ENCODE measurements at places on chromosomes 6 and 20. TPM values are rescaled to one million over a fixed set of nuclear protein-coding genes. Genes with fewer than 3 reads are reported as not detected.

- no peak for DNase-seq
- no peak overlapping the region for H3K27ac ChIP-seq
- H3K36me3 ChIP-seq = no peaks in the 10 kb centered on the region
- H3K4me3 ChIP-seq = no peak overlapping the region
- H3K27me3 ChIP-seq = peaks cover 72% of the 10 kb centered on the region
Observed at GRCh38 chr20:63176034-63176426, 39.9 kb downstream of the YTHDF1 start.

DNA sequence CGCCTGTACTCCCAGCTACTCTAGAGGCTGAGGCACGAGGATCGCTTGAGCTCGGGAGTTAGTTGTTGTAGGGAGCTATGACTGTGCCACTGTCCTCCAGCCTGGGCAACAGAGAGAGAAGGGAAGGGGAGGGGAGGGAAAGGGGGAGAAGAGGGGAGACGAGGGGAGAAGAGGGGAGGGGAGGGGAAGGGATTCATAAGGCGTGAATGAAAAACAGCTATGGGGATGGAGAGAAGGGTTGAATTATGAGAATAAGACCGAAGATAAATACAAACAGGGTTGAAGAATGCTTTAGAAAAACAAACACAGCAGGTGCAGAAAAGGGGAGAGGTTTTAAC is 106.0 kb downstream of the TRIM27 start:
- peaks cover 33% of the 10 kb centered on the region for H3K27me3 ChIP-seq
- peaks cover 6% of the 10 kb centered on the region for H3K4me1 ChIP-seq
- no peak for DNase-seq

GRCh38 chr20:32209850-32210605 is 2.3 kb downstream of the POFUT1 start:
- H3K27me3 ChIP-seq = no peaks in the 10 kb centered on the region
- no peak overlapping the region for H3K4me3 ChIP-seq
- DNase-seq = peak; percentile 13
- peaks cover 28% of the 10 kb centered on the region for H3K4me1 ChIP-seq

DNA sequence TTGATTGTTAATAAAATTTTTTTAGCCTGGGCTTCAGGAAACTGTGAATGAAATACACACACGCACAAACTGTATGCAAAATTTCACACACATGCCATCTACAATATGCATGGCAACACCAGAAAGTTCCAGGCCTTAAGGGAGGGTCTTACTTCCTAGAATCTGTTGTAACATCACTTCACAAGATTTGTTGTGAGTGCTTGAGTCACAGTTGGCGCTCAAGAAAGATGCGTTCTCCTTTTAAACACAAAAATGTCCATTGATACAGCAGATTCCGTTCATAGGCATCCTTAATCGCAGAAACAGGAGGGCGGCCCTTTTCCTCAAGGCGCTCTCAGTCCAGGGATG is 485 bp upstream of the RTF2 start:
- H3K27ac ChIP-seq = peak overlapping the region; percentile 98
- DNase-seq = no peak
- H3K4me1 ChIP-seq = peaks cover 17% of the 10 kb centered on the region
- H3K4me3 ChIP-seq = peak overlapping the region; percentile 97
- H3K27me3 ChIP-seq = no peaks in the 10 kb centered on the region

DNA sequence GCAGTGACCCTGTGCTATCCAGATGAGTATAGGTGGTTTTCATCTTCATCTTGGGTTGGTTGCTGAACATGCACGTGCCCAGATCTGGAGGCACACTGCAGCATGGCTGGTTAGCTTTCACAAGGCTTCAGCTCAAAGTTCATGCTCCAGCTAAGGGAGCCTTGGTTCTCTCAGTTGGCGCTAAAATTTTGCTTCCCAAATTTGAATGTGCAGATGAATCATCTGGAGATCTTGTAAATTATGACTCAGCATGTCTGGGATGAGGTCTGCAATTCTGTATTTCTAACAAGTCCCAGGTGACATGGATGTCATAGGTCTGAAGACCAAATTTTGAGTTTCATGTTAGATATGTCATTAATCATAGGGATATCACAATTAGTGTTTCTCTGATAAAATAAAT is 230.8 kb downstream of the FOXA2 start:
- no peaks in the 10 kb centered on the region for H3K27me3 ChIP-seq
- no peaks in the 10 kb centered on the region for H3K36me3 ChIP-seq
- no peak overlapping the region for H3K4me3 ChIP-seq
- no peaks in the 10 kb centered on the region for H3K4me1 ChIP-seq
- no peak for DNase-seq

- DNase-seq = no peak
- H3K4me1 ChIP-seq = peaks cover 15% of the 10 kb centered on the region
Observed at GRCh38 chr6:111894272-111894671, 21.0 kb upstream of the FYN start.

GRCh38 chr20:40965671-40966070 is 63.0 kb upstream of the TOP1 start:
- no peak overlapping the region for H3K27ac ChIP-seq
- no peaks in the 10 kb centered on the region for H3K36me3 ChIP-seq
- H3K4me1 ChIP-seq = peaks cover 7% of the 10 kb centered on the region
- no peaks in the 10 kb centered on the region for H3K27me3 ChIP-seq
- no peak overlapping the region for H3K4me3 ChIP-seq
- no peak for DNase-seq

DNA sequence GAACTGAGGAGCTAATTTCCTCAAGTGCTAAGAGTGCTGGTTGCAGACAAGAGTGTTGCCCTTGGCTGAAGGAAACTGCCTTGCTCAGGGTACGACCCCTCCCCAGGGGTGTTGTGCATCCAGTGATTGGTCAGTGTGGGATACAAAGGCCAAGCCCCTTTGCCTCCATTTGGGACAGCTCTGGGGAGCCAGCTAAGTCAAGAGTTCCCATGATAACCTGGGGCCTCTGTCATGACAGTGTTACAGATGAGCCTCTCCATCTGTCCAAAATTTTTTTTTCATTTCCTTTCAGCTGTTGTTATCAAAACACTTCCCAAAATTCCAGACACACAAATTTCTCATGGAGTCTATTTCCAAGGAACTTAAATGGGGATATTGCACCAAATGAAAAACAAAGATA is 93.3 kb downstream of the HS3ST5 start:
- no peak overlapping the region for H3K4me3 ChIP-seq
- no peak for DNase-seq
- no peaks in the 10 kb centered on the region for H3K36me3 ChIP-seq
- no peaks in the 10 kb centered on the region for H3K4me1 ChIP-seq

DNA sequence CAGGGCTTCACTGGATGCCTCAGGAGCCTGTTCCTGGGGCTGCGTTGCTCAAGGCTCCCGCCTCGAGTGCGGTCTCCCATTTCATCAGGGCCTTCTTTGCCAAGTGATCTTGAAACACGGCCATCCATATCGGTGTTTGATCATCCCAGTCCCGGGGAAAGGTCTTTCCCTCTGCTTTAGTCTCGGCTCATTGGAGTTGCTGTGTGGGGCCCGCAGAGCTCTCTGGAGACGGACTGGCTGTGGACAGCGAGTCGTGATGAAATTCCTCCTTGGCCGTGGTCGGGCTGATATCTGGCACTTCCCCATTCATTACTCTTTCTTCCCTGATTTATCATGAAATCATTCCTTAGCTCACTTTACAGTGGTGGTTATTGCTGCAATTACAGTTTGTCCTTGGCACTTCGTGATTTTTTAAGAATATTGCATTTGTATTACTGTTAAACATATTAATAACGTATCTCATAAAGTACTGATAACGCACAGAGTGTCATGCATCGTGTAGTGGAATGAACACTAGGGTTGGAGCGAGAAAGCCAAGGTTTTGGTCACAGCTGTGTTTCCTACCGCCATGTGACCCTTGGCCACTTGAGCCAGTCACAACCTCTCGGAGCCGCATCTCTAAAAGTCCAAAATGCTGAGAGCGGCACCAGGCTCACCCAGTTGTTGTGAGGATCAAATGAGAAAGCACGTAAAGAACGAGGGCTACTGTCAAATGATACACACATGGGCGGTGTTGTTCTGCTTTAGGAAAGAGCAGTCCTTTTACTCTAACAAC is 71.8 kb downstream of the MTHFD1L start:
- H3K27ac ChIP-seq = peak overlapping the region; percentile 39
- no peak for DNase-seq
- peaks cover 51% of the 10 kb centered on the region for H3K36me3 ChIP-seq

DNA sequence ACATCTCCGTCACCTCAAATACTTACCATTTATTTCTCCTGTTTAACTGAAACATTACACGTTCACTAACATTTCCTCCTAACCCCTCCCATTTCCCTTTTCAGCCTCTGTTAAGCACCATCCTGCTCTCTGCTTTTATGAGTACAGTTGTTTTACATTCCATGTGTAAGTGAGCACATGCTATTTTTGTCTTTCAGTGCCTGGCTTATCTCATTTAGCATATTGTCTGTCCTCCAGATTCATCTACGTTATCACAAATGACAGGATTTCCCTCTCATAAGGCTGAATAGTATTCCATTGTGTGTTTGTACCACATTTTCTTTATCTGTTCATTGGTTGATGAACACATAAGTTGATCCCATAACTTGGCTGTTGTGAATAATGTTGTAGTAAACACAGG is 22.7 kb downstream of the TAF11 start:
- H3K4me1 ChIP-seq = no peaks in the 10 kb centered on the region
- H3K27me3 ChIP-seq = no peaks in the 10 kb centered on the region
- DNase-seq = no peak

- H3K4me1 ChIP-seq = peaks cover 8% of the 10 kb centered on the region
- H3K27ac ChIP-seq = no peak overlapping the region
- H3K36me3 ChIP-seq = peaks cover 37% of the 10 kb centered on the region
- no peaks in the 10 kb centered on the region for H3K27me3 ChIP-seq
- no peak for DNase-seq
Observed at GRCh38 chr6:143772116-143773086, 70.7 kb upstream of the LTV1 start.

- H3K27ac ChIP-seq = no peak overlapping the region
- peak overlapping the region; percentile 48 for H3K4me3 ChIP-seq
- no peak for DNase-seq
Observed at GRCh38 chr6:1832358-1832757, 222.6 kb downstream of the FOXC1 start.

DNA sequence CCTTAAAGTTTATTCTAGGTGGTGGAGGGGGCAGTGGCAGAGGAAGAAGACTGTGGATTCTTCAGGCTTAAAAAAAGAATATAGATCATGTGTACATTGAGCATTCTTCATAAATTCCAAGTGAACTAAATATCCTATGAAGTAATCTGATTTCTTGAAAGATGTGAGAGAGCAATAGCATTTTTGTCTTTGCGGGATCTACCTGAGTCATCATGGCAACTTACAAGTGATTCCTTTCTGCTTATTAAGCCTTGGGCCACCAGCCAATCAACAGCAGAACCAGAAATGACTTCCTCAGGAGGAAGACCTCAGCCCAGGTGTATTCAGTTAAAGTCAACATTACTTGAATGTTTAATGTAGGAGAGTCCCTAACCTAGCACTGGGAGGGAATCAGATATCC is 756.9 kb downstream of the TFAP2A start:
- no peaks in the 10 kb centered on the region for H3K4me1 ChIP-seq
- DNase-seq = no peak
- no peak overlapping the region for H3K4me3 ChIP-seq
- no peaks in the 10 kb centered on the region for H3K27me3 ChIP-seq
- H3K27ac ChIP-seq = no peak overlapping the region

GRCh38 chr6:130713144-130713543 is 114.1 kb upstream of the SMLR1 start:
- H3K4me3 ChIP-seq = no peak overlapping the region
- H3K27ac ChIP-seq = no peak overlapping the region
- H3K27me3 ChIP-seq = peaks cover 3% of the 10 kb centered on the region
- no peaks in the 10 kb centered on the region for H3K4me1 ChIP-seq

DNA sequence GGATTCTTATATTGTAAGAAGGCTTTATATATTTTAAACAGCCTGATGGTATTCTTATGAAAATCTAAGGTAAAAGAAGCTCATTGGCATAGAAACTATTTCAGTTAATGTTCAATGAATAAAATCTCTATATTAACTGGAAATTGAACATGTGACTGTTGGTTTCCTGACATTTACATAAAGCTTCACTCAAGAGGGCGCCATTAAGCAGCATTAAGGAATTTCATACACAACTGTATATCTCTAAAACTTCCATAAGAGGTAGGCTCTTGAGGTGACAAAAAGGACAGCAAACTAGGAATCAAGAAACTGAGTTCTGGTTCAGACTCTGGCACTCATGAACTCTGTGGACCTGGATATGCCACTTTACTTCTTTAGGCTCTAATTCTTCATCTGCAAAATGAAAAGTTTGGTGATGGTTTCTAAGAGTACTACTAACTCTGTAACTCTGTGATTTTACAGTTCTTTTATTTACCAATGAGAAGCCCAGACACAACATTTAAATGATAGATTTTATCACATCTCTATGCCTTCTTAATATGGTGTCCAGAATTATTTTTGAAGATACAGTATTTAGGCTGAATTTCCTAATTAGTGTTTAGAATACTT is 147.5 kb downstream of the FLRT3 start:
- H3K27me3 ChIP-seq = no peaks in the 10 kb centered on the region
- no peaks in the 10 kb centered on the region for H3K4me1 ChIP-seq
- H3K27ac ChIP-seq = no peak overlapping the region

- H3K27me3 ChIP-seq = peaks cover 25% of the 10 kb centered on the region
- no peak overlapping the region for H3K4me3 ChIP-seq
- H3K36me3 ChIP-seq = no peaks in the 10 kb centered on the region
- H3K4me1 ChIP-seq = no peaks in the 10 kb centered on the region
- H3K27ac ChIP-seq = no peak overlapping the region
Observed at GRCh38 chr6:33815854-33816253, 12.1 kb upstream of the MLN start.

- H3K4me1 ChIP-seq = no peaks in the 10 kb centered on the region
- no peaks in the 10 kb centered on the region for H3K27me3 ChIP-seq
- no peak for DNase-seq
Observed at GRCh38 chr6:78835817-78836216, 31.5 kb upstream of the IRAK1BP1 start.

DNA sequence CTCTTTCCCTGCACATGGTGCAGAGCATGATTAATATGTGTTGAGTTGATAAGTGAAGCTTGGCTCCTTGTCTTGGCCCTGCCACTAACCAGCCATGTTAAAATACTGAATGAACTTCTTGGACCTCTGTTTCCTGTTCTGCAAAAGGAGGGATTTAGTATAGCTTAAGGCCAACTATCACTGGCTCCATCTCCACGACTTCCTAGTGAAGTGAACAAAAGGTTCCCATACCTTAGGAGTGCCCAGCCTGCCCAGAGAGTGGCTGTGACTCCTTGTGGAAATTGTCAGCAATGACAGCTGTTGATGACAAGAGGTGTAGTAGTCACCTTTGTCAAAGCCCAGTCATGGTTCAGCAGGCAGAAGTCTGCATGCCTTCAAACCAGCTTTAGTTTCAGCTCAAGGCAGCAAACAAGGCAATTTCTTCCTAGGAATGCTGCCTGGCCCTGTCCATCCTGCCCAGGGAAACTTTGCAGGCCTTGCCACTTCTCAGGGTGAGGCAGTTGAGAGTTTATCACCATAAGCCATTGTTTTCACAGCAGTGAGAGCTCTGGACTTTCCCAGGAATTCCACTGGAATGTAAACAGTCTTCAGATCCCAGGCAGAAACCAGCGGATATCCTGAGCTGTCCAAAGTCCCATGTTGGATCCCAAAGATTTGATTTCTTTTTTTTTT is 169.7 kb upstream of the TNFAIP3 start:
- no peak overlapping the region for H3K27ac ChIP-seq
- no peak overlapping the region for H3K4me3 ChIP-seq
- H3K4me1 ChIP-seq = peaks cover 26% of the 10 kb centered on the region
- H3K36me3 ChIP-seq = no peaks in the 10 kb centered on the region

The TBXT gene
- total RNA-seq = not detected

The AVP gene
- not detected for total RNA-seq
